ENCODE measurements at places on chromosomes 4 and X.

DNA sequence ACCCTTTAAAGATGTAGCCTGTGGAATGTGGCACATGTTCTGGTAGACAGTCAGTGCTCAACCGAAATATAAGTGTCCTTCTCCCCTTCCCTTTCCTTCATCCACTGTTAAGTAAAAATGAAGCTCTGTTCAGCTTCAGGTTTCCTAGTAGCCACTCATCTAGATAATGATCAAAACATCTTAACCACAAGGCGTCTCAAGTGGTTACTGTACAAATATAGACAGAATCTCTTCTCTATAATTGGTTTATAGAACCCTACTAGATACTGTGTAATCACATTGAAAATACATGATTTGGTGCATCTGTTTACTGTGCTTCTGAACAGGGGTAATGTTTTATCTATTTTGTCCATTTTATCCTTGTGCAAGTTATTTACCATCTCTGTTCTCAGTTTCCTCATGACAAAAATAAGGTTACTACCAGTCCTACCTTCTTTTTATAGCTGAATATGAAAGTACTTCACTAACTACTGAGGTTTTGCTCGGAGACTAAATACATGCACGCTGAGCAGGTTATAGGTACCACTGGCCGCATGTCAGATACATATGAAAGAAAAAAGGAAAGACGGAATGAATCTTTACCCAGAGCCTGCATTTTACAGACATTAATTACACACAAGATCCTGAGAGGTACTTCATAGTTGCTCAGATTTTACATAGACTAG, 20.3 kb upstream of the SLC25A4 start:
- DNase-seq: no peak

GRCh38 chr4:53932796-53933610, 131.4 kb downstream of the CHIC2 start:
- DNase-seq: no peak

DNA sequence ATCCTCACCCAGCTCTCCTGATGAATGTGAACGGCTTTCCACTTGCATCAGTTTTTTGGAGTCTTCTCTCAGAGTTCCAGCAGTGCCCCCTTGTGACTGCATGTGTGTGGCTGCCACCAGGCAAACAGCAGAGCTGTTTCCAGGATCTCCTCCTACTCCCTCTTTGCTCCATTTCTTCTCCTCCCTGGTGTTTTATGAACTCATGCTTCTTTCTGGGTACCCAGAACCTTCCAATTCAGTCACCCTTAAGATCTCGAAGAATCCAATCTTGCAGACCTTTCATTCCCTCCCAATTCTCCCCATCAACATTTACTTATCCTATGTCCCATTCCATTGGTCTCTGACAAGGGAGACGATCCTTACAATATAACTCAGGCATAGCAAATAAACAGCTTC, 6.8 kb upstream of the TCEANC start:
- DNase-seq: peak; percentile 60

GRCh38 chr4:182142176-182143085, 100.8 kb upstream of the TENM3 start:
- peak; percentile 80 for DNase-seq

GRCh38 chr4:118280501-118281218, 72.1 kb downstream of the PRSS12 start:
- no peak for DNase-seq

DNA sequence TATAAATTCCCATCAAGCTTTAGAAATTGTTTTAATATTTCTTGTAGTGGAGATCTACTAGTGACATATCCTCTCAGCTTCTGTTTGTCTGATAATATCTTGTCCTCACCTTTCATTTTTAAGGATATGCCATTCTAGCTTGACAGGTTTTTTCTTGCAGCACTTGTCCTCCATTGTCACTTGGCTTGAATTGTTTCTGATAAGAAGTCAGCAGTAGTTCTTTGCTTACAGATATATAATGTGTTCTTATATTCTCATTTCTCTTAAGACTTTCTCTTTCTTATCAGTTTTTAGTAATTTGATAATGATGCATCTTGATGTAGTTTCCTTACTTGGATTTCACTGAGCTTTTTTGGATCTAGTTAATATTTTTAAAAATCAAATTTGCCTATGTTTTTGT, 120.6 kb upstream of the NUDT6 start:
- no peak for DNase-seq

DNA sequence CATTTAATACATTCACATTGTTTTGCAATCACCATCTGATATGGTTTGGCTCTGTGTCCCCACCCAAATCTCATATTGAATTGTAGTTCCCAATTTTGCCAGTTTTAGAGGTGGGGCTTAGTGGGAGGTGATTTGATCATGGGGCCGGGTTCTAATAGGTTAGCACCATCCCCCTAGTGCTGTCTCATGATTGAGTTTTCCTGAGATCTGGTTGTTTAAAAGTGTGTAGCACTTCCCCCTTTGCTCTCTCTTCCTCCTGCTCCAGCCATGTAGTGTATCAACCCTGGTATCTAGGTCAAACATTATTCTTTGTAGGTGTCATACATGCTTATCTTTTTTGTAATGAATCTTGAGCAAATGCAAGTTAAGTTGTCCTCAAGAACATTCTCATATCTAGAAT, 83.3 kb upstream of the KIT start:
- no peak for DNase-seq

- no peak for DNase-seq
These were observed 25.2 kb upstream of the TBC1D14 start for GRCh38 chr4:6884341-6884870.

GRCh38 chr4:34676400-34676799, 1567.9 kb downstream of the ARAP2 start:
- DNase-seq: no peak

DNA sequence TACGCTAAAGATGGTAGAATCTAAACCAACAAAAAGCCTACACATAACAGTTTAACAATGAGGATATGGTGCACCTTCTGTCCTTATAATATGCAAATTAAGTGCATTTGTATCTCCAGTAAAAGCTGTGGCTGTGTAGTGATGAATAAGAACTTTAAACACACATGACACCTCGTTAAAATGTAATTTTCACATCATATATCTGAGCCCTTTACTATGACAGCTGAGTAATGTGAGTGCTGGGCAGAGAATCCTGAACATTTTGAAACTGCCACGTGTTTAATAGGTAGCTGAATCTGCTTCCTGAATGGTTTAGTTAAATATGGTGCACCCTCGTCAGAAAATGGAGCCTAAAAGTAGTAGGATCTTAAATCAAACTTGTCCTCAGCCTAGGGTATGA, 540.8 kb downstream of the ADGRL3 start:
- DNase-seq: no peak

- DNase-seq: no peak
These were observed 582.4 kb downstream of the FAM133A start for GRCh38 chrX:94256396-94256795.
